Right ventricle myocardium superior (tissue), 1 donor: ENCODE measurements at places on chromosomes 4 and X. TPM values are rescaled to one million over a fixed set of nuclear protein-coding genes. Genes with fewer than 3 reads are reported as not detected.

- no peak for DNase-seq
Observed at GRCh38 chr4:163400911-163401310, 57.2 kb downstream of the NPY5R start.

DNA sequence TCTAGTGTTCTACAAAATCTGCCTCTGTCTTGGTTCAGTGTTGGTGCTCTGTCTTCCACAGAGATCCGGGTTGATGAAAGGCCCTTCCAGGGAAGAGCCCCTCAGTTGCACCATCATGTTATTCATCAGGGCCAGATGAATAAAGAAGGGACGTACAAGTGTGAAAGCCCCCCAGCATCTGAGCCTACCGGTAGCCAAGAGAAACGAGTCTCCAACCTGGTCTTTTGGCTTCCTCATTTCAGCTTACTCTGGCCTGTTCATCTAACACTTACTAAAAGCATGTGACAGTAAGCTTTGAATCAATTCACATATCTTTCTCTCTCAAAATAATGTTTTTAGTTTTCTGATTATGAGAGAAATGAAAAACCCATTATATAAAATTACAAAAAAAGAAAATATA lies 19.2 kb downstream of the MEPE start:
- no peak for DNase-seq

The MAGEA2 gene
- total RNA-seq = not detected

- DNase-seq = no peak
Observed at GRCh38 chr4:74374561-74375327, 9.8 kb downstream of the EREG start.

The GPC4 gene
- total RNA-seq = 8.9 TPM
